ENCODE measurements at places on chromosomes 7 and 10.

DNA sequence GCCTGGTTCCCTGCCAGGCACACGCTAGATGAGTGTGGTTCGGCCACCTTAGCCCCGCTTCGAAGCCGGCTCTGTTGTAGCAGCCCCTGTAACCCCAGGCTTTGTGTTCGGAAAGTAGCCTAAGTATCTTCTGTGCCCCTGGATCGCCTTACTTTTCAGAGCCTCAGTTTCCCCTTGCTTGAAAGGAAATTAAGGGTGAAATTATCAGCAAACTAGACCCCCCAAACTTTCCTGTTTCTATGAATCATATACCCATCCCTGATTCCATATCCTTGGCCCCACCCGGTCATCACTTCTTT, 312 bp downstream of the PDCD11 start:
- DNase-seq = no peak

DNA sequence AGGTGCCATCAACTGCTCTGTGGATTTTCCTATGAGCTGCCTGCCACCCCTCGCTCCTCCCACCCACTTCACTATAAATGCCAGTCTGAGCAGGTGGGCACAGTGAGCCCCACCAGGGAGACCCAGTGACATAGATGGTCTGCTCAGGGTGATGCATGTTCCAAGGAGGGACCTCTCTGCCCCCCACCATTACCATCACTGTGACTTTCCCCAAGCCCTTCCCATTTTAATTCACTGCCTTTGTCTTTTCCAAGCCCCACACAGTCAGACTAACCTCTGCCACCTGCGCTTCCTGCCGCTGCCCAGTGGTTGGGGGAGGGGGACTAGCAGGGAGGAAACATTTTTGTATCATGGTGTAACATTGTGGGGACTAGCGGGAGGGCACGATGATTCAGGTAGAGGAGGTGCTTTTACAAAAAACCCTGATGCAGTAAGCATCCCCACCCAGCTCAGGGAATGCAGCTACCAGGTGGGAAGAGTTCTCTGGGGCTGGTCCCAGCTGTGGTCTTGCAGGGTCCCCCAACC, 24.6 kb downstream of the PRSS2 start:
- DNase-seq = no peak

DNA sequence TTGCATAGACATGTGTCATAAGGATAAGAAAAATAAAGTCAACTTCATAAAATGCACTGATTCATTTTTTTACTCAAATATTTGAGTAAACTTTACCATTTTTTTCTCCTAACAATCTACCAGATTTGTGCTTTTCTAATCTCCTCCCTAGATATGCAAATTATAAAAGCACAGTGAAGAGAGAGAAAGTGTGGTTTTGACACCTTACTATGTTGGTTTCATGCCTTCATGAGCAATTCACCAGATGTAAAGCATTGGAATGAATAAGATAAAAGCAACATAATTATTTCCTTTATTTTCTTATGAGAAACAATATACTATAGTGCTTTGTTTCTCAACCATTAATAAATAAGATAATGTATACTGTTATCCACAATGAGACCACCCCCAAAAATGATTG, 432.5 kb upstream of the PCDH15 start:
- DNase-seq = no peak

DNA sequence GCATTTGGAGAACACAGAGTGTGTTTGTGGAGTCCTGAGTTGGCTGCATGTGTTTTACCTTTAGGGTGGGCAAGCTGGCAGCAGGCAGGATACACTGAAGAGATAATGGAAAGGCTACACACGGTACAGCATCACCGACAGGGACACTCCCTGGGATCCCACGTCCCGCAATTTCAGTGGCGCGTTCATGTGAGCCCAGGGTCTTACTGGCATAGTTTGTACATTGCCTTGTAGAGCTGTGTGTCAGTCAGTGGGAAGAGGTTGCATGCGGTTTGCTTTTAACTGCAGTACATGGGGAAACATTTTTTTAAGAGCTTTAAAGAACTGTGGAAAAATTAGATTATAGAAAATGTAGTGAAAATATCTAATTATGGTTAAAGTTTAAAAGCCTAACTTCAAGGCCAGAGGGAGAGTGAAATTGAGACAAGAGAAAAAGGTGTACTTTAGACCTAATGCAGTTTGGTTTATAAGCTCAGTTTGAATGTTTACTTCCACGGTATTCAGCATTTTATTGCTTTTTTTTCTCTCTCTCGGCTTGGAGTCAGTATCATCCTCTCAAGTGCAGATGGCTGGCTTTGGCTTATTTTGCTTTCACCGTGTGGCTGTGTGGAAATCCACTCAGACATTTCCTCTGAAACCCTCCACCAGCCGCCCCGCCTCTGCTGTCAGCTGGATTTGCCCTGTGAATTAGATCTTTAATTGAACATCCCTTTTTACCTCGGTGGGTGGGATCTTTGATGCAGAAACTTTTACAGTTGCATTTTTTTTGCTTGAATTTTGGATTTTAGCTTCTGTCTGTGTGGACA, 364.2 kb upstream of the COBL start:
- no peak for DNase-seq

DNA sequence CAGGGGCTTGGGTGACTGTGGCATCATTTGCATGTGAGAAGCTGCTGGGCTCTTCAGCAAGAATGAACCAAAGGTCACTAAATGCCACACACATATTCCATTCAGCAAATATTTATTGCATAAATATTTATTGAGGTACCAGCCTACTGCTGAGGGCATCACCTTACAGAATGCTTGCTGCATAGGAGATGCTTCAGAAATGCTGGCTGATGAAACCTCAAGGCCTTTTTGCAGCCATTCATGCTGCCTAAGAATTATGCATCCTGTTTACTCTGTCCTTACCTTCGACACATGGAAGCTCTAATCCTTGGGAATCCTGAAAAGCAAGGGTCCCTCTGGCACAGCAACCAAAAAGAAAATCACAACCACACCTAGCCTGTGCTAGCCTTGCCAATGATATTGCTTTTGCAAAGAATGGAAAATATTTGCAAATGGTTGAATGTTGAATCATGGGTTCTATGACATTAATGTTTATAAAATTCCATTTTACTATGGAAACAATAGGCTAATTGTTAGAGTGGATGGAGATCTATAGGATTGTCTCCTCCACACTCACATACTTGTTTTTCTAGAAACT, 79.6 kb downstream of the PCGF5 start:
- DNase-seq = no peak

- DNase-seq = no peak
Measured at GRCh38 chr10:119655566-119656001, 4.4 kb downstream of the BAG3 start.

DNA sequence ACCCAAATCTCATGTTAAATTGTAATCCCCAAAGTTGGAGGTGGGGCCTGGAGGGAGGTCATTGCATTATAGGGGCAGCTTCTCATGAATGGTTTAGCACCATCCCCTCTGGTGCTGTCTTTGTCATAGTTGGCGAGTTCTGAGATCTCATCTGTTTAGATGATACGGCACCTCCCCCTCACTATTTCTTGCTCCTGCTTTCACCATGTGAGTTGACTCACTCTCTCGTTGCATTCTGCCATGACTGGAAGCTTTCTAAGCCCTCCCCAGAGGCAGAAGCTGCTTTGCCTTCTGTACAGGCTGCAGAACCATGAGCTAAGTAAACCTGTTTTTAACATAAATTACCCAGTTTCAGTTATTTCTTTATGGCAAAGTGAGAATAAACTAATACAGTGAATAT, 18.9 kb upstream of the ZNF138 start:
- no peak for DNase-seq

DNA sequence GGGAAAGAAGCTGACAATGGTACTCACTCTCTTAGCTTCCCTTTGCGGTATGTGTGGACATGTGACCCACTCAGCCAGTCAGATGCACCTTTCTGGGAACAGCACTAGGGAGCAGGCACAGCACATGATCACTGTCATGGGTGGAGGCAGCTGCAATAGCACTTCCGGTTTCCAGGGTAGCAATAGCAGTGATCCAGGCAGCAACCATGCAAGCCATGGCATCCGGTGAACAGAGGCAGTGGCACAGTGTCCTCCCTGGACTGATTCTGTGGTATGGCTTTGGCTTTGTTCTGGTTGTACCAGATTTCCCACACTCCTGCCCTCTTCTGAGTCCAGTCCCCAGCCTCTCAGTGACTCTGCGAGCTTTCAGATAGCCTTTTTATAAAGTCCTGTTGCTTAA, 86.8 kb upstream of the NAMPT start:
- DNase-seq = no peak

DNA sequence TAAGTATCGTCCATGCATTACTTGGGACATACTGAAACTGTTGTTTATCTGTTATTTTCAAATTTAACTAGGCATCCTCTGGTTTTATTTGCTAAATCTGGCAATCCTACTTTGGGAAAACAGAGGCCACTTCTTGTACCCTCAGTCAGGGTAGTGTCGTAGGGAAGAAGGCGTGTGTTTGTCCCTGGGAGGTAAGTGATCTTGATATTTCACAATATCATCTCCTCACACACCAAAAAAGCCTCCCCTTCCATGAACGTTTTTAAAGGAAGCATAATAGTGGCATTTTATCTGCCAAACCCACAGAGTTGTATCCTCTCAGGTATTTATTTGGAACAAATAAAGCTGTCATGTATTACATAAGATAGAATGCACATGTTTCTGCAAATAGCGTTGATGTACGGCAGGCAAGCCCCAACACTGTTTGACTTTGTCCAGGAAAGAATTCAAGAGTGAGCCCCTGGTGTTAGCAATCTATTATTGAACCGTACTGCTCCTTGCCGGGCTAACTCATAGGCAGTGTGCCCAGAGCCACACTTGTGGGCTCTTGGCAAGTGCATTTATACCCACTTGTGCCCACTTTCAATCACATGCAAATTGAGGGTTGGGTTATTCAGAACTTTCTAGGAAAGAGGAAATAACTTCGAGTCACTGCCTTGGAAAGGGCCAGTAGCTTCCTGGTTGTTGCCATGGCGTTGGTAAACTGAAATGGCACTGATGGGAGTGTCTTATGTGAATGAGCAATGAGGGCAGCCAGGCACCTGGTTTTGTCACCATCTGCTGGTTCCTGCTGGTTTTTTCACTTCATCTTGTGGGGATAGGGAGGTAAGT, 266.0 kb downstream of the USP6NL start:
- DNase-seq = no peak

DNA sequence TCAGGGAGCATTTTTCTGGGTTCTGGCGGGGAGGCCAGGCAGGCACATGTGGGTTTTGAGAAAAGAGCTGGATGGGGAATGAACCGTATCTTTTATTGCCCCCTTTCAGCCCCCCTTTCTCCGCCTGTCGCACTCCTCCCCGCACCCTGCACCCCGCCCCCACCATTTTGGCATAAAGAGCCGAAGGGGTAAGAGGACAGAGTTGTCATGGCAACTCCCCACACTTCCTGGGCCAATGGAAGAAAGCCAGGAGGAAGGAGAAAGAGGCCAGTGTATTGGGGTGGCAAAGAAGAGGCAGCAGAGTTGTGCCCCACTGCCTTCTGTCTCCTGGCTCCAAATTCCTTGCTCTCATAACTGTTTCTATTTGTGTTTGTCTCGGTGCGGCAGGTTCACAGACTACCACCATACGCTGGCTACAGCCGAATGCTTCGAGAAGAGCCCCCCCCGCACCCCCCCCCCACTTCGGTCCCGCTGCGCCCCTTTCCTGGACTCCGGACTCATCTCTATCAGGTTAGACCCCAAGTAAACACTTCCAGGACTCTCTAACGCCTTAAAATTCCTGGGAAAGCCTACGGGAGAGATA, 3.4 kb downstream of the KCNIP2 start:
- DNase-seq = no peak

DNA sequence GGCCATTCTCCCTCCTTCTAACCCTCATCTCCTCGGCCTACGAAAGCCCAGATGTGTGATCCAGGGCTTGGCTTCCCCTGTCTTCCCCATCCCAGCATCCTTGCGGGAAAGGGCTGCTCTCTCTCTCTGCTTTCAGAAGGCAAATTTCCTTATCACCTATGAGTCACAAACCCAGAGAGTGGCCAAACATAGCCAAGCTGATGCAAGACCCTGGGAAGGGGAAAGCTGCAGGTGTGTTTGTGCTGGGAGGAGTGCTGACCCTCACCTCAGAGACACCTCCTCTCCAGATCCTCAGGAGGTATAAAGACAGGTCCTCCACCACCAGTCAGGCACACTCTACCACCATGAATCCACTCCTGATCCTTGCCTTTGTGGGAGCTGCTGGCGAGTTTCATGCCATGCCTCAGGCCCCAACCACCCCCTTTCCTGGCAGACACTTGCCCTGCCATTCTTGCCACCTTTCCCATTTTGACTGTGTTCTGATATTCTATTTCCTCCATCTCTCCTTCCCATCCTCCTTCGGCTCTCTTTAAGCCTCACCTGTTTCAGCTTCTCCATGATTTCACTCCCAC, 10.6 kb upstream of the PRSS2 start:
- no peak for DNase-seq

GRCh38 chr10:23037152-23037551, 58.2 kb upstream of the MSRB2 start:
- DNase-seq = no peak

DNA sequence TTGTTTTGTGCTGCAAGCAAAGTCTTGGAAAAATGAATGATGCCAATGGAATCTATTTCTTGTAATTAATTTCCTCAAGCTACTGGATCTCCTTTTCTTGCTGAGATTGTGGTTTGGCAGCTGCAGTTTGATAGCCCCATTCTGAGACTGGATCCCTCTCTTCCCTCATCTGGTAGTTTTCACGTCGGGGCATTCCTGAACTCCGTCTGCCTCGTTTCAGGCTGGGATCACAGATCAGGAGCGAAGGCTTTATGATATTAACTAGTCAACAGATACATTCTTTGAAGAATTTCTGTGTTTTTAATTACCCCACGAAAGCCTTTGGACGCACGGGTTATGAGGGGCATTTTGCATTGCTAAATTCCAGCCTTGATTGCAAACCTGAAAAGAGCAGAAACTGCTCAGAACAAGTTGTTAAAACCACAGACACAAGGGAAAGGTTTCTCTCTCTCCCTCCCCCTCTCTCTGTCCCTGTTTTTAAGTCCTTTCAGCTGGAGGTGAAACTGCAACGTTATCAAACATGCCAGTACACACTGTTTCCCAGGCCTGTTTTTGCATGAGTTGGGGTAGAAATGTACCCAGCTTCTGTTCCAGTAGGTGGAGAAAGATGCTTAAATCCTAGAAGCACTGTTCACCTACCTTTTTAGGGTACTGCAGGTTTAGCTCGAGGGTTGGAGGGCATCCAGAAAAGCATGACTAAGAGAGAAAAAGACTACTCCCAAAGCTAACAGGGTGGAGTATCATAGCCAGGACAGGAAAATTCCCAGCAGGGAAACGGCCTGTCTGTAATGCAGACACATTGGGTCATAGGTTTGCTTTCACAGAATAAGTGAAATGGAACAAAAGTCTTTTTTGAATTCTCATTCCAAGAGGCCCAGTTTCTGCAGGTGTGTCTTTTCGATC, 124.3 kb downstream of the CUX1 start:
- DNase-seq = no peak
